Stimulated activated CD8-positive, alpha-beta memory T cell treated with anti-CD3 and anti-CD28 coated beads, Interleukin-7, amount 100 ng/mL, for 1 hour (primary cell): ENCODE measurements at places on chromosomes 3 and 15.

GRCh38 chr15:77860071-77860691 lies 217.3 kb downstream of the TBC1D2B start:
- DNase-seq, result no peak

DNA sequence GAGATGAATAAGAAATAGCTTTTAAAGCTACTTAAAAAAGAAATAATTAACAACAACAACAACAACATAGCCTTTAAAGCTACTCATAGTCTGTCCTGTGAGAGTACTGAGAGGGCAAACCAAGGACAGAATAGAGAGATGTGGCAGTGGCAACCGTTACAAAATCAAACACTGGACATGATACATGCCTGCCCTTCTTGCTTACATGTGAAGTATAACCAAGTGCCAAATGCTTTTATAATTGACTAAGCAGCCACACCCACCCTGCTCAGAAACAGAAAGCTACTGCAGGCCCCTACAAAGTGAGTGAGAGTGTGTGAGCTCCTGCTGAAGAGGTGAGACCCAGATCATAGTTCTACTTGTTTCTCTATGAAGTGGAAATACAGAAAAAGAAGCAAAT lies 38.4 kb downstream of the NDUFB4 start:
- DNase-seq, result no peak

DNA sequence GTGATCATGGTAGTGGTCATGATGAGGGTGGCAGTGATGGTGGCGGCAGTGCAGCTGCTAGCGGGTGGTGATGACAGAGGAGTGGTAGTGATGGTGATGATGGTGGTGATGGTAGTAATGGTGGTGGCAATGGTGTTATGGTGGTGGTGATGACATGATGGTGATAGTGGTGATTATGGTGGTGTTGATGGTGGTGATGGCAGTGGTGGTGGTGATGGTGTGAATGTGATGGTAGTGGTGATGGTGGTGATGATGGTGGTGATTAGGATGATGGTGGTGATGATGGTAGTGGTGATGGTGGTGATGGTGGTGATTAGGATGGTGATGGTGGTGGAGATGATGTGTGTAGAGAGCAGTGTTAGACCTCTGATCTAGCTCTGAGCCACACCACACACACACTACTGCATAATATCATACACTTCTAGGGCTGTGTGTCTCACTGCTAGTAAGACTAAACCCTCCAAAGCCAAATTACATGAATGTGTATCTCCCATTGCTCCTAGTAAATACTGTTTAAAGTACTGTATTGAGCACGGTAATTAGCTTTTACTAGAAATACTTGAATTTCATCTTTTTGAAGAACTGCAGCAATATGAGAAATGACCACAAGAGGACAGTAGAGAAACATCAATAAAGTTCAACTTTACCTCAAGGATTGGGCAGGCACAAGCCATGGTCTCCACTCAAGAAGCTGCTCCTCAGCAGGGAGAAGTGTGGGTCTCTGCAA lies 28.8 kb downstream of the TMED3 start:
- DNase-seq, result no peak

GRCh38 chr3:18723206-18723810 lies 298.2 kb upstream of the SATB1 start:
- no peak for DNase-seq

DNA sequence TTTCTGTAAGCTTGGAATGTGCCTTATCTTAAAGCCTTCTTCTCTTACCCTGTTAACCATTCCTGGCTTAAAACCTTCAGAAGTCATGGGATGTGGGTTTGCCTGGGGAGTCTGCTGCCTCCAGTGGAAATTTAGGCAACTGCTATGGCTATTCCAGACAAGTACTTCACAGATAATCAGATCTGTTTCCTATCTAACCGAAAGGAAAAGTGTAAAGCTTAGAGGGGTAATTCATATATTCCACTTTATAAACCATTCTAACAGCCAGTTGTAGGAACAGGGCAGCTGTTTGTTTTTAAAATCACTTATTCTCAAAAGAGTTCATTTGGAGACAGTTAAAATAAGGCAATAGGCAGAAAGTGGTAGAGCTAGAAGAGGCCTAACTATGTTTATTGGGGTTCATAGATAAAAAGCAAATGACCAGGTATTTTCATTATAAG lies 219.9 kb downstream of the TCF12 start:
- DNase-seq, result no peak

- DNase-seq, result no peak
Observed at GRCh38 chr3:45960289-45960688, 17.0 kb downstream of the CXCR6 start.

- DNase-seq, result no peak
Observed at GRCh38 chr3:51099794-51100535, 285.1 kb upstream of the MANF start.

DNA sequence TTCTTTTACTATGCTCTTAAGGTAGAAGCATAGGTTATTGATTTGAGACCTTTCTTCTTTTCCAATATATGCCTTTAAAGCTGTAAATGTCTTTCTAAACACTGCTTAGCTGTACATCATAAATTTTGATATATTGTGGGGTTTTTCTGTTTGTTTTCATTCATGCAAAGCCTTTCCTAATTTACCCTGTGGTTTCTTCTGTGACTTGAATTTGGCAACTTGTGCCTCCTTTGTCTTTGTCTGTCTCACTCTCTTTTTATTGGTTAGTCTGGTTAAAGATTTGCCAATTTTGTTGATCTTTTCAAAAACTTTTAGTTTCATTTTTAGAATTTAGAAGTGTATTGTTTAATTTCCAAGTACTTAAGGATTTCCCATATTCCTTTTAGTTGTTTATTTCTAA lies 343.1 kb downstream of the OXSM start:
- no peak for DNase-seq

DNA sequence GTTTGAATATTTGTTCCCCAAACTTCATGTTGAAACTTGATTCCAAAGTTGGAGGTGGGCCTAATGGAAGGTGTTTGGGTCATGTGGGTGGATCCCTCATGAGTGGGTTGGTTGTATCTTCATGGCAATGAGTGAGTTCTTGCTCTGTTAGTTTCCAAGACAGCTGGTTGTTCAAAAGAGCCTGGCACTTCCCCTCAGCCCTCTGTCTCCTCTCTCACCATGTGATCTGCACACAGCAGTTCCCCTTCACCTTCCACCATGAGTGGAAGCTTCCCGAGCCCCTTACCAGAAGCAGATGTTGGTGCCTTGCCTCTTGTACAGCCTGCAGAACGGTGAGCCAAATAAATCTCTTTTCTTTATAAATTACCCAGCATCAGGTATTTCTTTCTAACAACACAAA lies 327.1 kb upstream of the SLCO3A1 start:
- DNase-seq, result no peak

- DNase-seq, result no peak
Observed at GRCh38 chr3:19888428-19889152, 45.4 kb downstream of the EFHB start.
